Fibroblast of skin of left biceps (primary cell): ENCODE measurements at places on chromosomes 11 and 22.

- DNase-seq, result no peak
These were observed 16.4 kb upstream of the GRAMD1B start for GRCh38 chr11:123413636-123414035.

DNA sequence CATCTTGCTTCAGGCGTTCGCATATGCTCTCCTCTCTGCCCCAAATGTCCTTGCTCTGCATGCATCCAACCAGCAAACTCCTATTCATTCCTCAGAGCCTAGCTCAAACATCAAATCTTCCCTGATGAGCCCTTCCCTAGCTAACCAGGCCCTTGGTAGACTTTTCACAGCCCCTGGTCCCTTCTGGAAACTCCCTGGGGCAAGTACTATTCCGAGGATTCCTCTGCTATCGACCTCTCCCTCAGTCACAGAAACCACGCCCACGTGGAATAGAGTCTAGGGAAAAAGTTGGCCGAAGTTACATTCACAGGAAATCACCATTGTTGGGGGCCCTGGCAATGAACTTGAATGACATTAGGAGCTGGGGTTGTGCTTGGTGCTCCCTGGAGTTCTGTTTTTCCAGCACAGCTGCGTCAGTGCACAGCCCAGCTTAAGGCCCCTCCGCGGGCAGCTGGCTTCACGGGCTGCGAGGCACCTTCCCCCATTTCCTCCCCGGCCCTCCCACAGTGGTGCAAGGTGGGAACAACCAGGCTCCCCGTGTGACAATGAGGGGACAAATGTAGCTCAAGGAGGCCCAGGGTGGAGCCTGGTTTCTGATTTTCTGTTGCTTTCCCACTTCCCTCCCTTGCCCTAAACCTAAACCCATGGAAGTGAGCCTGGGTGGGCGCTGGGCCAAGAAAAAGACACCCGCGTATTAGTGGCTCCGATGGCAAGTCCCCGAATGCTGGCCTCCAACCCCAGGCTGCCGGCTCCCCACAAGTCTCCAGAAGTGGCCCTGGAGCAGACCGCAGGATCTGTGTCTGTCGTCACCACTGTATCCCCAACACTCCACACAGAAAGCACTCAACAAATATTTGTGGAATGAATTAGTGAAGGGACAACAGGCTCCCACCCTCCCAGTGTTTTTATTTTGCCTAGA is 4.3 kb upstream of the ATP5MGL start:
- no peak for DNase-seq

GRCh38 chr11:40037005-40037404 is 1422.4 kb downstream of the LRRC4C start:
- no peak for DNase-seq

DNA sequence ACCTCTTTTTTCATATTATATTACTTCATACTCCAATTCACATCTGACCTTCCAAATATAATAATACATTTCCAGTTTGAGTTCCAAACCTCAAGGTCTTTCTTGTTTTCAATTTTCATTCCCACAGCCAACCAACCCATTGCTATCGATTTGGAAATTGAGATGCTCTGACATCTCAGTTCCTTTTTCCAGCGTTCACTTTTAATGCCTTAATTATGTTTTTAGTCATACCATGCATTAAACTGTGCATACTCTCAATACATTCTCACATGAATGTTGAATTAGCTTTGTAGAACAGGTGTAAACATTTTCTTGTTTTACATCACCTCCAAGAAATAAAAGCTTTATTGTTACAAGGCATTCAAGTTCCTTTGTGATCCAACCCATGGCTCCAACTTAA is 294.2 kb upstream of the ANO3 start:
- DNase-seq, result no peak

GRCh38 chr11:67271541-67272284 is 5.4 kb downstream of the GRK2 start:
- DNase-seq, result no peak

GRCh38 chr11:95435192-95435591 is 204.2 kb upstream of the SESN3 start:
- DNase-seq, result no peak

GRCh38 chr22:29187831-29188230 is 17.9 kb upstream of the EMID1 start:
- DNase-seq, result no peak

GRCh38 chr11:134988495-134988894 is 576.5 kb upstream of the B3GAT1 start:
- no peak for DNase-seq

- DNase-seq, result no peak
These were observed 10.8 kb downstream of the ARAP1 start for GRCh38 chr11:72741429-72741833.

DNA sequence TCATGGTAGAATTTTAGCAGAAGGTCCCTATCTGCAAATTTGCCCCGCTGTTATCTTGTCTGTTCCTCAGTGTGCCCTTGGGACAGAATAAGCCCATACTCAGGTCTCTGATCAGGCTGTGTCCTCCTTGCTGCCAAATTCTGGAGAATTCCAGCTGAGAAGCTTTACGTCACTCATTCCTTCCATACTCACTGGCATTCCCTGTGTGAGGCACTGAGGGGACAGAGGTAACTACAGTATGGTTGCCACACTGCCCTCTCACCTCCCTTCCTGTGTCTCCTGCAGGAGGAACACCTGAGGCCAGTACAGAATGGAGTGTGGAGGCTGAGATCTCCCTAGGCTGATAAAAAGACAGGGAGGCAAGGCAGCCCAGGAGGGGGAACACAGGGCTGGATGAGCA is 31.5 kb downstream of the SHISA8 start:
- no peak for DNase-seq

DNA sequence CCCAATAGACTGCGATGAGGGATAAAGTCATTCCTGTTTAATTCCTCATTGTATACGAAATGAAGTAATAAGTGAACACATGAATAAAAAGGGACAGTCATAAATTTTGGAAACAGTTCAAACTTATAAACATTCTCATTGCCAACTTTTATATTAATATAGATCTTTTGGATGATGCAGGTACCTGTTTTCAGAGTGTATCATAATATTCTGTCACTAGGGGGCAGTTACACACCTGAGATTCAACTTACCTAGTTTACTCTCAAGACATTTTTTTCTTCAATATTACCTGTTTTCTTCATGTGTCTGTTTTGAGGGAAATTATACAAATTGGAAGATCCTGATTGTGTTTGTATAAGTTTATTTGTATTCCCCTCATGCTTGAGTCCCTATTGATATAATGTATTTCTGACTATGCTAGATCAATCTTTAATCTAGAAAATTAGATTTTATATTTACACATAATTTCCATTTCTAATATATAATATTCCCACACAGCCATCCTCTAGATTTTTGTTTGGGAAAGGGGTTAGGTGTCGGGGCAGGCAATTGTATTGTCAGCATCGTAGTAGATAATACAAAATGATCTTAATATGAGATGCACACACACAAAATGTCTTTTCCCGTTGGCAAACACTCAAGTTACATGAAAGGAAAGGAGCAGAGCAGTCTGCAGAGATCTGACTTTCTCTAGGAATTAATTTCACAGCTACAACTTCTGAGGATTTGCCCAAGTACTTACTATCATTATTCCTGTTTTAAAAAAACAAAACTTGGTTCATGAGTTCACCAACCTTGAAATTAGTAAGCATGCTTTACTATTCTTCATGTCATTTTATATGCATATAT is 18.4 kb downstream of the FDX1 start:
- no peak for DNase-seq

GRCh38 chr11:128407962-128408361 is 179.4 kb downstream of the ETS1 start:
- DNase-seq, result peak; percentile 78

- no peak for DNase-seq
These were observed 58.6 kb upstream of the PGR start for GRCh38 chr11:101188173-101188572.

- DNase-seq, result peak; percentile 67
These were observed 6.3 kb downstream of the CEND1 start for GRCh38 chr11:783581-784015.

- no peak for DNase-seq
These were observed 11.8 kb downstream of the CDC42BPG start for GRCh38 chr11:64832467-64833197.

DNA sequence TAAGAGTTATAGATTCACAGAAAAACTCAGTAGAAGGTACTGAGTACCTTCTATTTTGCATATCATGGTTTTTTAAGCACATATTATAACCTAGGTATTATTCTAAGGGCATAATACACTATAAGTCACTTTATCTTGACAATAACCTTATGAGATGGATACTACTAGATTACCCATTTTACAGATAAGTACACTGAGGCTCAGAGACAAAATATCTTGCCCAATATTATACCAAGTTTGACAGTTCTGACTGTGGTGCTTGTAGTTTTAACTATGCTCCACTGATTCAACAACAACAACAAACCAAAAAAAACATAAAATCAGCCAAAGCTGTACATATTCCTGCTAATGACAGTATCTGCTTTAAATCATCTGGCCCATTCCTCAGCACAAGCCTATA is 10.5 kb downstream of the OR51M1 start:
- DNase-seq, result no peak

- DNase-seq, result no peak
These were observed 133.5 kb downstream of the RBFOX2 start for GRCh38 chr22:35894937-35895708.

DNA sequence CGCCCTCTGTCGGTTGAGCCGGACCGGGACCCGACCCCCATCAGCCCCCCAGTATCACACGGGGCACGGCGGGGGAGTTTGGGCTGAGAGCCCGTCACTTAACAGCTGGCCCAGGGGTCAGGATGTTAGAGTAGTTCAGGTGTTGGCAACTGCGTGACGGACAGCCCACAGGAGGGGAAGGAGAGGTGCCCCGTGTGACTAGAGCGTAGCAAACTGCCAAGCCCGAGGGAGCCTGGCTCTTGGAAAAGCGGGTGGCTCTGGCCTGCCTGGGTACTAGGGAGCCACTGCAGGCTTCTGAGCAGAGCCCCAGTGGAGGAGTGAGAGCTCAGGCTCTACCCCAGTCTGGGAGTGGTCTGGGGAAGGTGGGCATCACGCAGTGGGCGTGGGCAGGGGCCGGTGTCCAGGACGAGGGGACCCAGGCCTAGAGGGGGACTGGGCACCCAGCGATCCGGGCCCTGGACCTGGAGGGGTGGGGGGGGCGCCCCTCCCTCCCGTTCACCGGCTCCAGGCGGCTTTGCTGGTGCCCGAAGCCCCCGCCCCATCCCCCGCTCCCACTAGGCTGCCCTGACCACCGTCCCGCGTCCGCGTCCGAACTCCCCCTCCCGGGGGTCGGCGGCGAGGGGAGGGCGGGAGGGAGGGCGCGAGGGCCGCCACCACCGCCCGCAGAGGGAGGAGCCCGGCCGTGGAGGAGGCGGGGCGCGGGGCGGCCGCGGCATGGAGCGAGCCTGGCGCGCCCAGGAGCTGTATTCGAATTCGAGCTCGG is 24.4 kb downstream of the SHANK3 start:
- no peak for DNase-seq

GRCh38 chr11:116093065-116093464 is 588.9 kb upstream of the CADM1 start:
- no peak for DNase-seq

GRCh38 chr22:48340727-48341709 is 1486.7 kb downstream of the BRD1 start:
- DNase-seq, result no peak

- DNase-seq, result peak; percentile 30
These were observed 58.2 kb downstream of the ACER3 start for GRCh38 chr11:76918941-76919386.

GRCh38 chr11:59216641-59217564 is 4.2 kb upstream of the MPEG1 start:
- DNase-seq, result no peak

DNA sequence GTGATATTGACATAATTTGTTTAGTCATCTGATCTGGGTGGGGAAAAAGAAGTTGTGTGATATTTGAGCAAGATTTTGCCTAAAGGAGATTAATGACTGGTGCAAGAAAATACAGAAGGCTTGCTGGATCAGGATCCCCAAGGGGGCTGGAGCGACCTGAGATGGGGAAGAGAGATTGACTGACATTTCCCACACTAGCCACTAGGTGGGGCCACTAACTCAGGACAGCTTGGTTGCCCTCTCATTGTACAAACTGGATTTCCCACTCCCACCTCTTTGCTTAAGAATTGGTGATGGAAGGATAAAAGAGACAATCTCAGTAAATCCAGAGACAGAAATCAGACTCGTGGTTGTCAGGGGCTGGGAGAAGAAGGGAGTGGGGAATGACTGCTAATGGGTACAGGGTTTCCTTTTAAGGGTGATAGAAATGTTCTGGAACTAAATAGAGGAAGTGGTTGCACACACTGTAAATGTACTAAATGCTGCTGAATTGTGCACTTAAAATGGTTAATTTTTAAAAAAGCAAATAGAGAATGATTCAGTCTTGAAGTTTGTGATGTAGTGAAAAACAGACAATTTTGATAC is 50.7 kb downstream of the CTTN start:
- DNase-seq, result no peak
